ENCODE measurements at places on chromosomes 16 and 17.

GRCh38 chr17:77872199-77872598 lies 86.3 kb upstream of the TNRC6C start:
- DNase-seq = no peak

DNA sequence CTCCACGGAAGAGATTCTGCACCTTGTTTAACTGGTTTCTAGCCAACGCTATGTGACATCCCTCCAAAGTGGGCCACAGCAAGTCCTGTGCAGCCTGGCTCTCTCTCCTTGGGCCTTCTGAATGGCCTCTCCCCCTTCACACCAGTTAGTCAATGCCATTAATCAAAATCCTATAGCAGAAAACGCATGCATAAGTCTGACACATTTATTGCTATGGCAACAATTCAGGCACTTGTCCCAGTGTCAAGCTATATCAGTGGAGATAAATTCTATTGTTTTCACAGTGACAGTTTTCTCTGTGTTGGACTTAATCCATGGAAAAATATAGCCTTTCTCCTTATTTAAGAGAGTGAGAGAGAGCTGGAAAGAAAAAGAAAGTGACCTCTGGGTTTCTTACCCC lies 87.2 kb upstream of the TOX3 start:
- no peak for DNase-seq

DNA sequence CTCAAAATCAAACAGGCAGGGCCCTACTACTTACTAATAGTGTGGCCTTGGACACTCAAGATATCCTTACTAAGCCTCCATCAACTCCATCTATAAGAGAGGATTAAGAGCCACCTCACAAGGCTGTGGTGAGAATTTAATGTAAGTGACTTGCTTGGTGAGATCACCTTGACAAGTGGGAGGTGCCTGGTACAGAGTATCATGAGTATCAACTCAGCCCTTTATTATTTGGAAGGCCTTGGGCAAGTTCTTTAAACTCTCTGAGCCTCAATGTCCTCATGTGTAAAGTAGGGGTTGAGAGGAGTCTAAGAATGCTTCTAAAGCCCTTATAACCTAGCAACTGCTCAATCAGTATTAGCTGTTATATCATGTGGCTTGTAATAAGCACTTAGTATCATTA lies 15.0 kb downstream of the THUMPD1 start:
- DNase-seq = no peak

DNA sequence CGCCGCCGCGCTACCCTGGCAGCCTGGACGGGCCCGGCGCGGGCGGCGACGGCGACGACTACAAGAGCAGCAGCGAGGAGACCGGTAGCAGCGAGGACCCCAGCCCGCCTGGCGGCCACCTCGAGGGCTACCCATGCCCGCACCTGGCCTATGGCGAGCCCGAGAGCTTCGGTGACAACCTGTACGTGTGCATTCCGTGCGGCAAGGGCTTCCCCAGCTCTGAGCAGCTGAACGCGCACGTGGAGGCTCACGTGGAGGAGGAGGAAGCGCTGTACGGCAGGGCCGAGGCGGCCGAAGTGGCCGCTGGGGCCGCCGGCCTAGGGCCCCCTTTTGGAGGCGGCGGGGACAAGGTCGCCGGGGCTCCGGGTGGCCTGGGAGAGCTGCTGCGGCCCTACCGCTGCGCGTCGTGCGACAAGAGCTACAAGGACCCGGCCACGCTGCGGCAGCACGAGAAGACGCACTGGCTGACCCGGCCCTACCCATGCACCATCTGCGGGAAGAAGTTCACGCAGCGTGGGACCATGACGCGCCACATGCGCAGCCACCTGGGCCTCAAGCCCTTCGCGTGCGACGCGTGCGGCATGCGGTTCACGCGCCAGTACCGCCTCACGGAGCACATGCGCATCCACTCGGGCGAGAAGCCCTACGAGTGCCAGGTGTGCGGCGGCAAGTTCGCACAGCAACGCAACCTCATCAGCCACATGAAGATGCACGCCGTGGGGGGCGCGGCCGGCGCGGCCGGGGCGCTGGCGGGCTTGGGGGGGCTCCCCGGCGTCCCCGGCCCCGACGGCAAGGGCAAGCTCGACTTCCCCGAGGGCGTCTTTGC lies 3.1 kb downstream of the HIC1 start:
- DNase-seq = no peak

GRCh38 chr16:61179561-61179960 lies 856.7 kb downstream of the CDH8 start:
- no peak for DNase-seq

GRCh38 chr16:49539758-49540157 lies 166.2 kb downstream of the C16orf78 start:
- no peak for DNase-seq
